ENCODE measurements at places on chromosomes 3 and 15.

- no peaks in the 10 kb centered on the region for H3K27me3 ChIP-seq
- no peak overlapping the region for H3K4me3 ChIP-seq
- peaks cover 18% of the 10 kb centered on the region for H3K36me3 ChIP-seq
- H3K4me1 ChIP-seq, result peaks cover 3% of the 10 kb centered on the region
- DNase-seq, result no peak
These were observed 298.9 kb downstream of the LRTM1 start for GRCh38 chr3:54628888-54629441.

DNA sequence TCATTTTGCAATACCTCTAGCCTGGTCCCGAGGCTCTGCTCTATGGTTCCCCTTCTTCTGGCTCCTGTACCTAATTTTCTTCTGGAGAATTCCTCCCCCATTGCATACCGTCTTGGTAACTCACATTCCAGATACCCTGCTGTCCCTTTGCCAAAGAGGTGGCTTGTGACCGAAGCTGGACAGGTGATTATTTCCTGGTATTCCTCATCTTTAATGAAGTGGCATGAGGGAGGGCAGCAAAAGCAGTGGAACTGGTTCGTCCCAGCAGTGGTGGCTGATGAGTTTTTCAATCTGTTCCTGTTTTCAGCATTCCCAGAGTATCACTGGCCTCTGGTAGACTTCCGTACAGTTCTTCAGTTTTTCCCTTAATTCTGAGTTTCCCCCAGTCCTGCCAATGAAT lies 186.2 kb upstream of the CADPS start:
- no peaks in the 10 kb centered on the region for H3K4me1 ChIP-seq
- no peaks in the 10 kb centered on the region for H3K27me3 ChIP-seq
- no peak for DNase-seq
- no peak overlapping the region for H3K27ac ChIP-seq

- H3K36me3 ChIP-seq, result peaks cover 3% of the 10 kb centered on the region
- H3K27ac ChIP-seq, result no peak overlapping the region
- no peak overlapping the region for H3K4me3 ChIP-seq
- H3K27me3 ChIP-seq, result no peaks in the 10 kb centered on the region
These were observed 107.7 kb downstream of the OSBPL10 start for GRCh38 chr3:31873254-31873820.

GRCh38 chr15:70509282-70509662 lies 254.1 kb downstream of the UACA start:
- H3K4me1 ChIP-seq, result peaks cover 5% of the 10 kb centered on the region
- no peaks in the 10 kb centered on the region for H3K36me3 ChIP-seq
- H3K27ac ChIP-seq, result no peak overlapping the region
- no peaks in the 10 kb centered on the region for H3K27me3 ChIP-seq

DNA sequence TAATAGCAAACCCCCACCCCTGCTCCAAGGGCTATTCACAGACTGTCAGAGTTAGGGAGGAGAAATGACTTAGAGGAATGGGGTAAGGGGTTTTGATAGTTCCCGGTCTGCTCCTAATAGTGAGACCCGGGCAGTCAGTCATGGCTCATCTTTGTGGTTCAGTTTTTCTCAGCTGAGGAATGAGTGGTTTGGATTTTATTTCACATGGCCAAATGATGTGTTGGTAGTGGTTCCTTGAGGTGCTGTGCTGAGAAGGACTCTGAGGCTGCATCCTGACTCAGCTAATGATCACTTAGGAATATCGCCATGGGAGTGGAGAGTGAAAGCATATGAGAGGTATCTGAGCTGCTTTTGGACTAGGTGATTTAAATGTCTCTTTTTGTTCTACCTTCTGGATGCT lies 80.2 kb downstream of the LPP start:
- H3K4me3 ChIP-seq, result no peak overlapping the region
- DNase-seq, result no peak
- no peaks in the 10 kb centered on the region for H3K27me3 ChIP-seq
- no peaks in the 10 kb centered on the region for H3K36me3 ChIP-seq
- 0 out of 2 replicates have a peak, but pooled peaks cover 2% of the 10 kb centered on the region for H3K4me1 ChIP-seq

- H3K4me1 ChIP-seq, result no peaks in the 10 kb centered on the region
- H3K4me3 ChIP-seq, result no peak overlapping the region
- no peaks in the 10 kb centered on the region for H3K27me3 ChIP-seq
- no peak overlapping the region for H3K27ac ChIP-seq
- peaks cover 19% of the 10 kb centered on the region for H3K36me3 ChIP-seq
These were observed 15.8 kb downstream of the RUVBL1 start for GRCh38 chr3:128107834-128108233.

- H3K4me3 ChIP-seq, result no peak overlapping the region
- H3K27ac ChIP-seq, result no peak overlapping the region
- H3K4me1 ChIP-seq, result no peaks in the 10 kb centered on the region
These were observed 398.3 kb downstream of the MFSD1 start for GRCh38 chr3:159200176-159200575.

DNA sequence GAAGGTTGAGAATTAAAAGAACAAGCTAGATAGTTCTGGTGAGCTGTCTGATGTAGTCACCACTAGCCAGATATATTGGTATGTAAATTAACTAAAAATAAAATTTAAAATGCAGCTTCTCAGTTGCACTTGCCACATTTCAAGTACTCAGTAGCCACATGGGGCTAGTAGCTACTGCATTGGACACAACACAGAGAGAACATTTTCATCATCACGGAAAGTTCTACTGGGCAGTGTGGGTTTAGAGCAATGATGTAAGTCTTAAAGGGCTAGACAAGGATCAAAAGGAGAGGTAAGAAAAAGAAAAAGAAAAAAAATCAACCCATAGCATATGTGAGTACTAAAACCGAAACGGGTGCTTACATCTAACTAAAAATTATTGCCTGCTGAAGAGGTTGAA lies 282.4 kb upstream of the LRRFIP2 start:
- H3K27me3 ChIP-seq, result peaks cover 9% of the 10 kb centered on the region
- H3K27ac ChIP-seq, result no peak overlapping the region
- H3K4me3 ChIP-seq, result no peak overlapping the region
- no peaks in the 10 kb centered on the region for H3K36me3 ChIP-seq
